ENCODE measurements at places on chromosomes 11 and 22.

DNA sequence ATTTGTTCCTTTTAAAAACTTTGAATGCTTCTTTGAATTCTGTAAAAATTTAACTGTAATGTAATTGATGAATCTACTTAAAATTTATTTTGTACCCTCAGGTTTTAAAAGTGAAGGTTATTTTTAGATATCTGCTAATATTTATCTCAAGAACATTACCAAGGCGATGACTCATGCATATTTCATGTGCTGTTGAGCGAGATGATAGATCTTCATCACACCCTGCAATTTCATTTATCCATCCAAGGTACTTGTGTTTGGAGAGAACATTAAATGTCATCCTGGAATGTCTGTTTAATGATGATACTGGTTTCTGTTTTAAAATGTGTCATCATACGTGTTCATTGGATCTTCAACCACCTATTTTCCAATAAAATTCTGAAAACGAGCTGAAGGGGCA lies 6.7 kb upstream of the OOSP4A start:
- no peak for DNase-seq

DNA sequence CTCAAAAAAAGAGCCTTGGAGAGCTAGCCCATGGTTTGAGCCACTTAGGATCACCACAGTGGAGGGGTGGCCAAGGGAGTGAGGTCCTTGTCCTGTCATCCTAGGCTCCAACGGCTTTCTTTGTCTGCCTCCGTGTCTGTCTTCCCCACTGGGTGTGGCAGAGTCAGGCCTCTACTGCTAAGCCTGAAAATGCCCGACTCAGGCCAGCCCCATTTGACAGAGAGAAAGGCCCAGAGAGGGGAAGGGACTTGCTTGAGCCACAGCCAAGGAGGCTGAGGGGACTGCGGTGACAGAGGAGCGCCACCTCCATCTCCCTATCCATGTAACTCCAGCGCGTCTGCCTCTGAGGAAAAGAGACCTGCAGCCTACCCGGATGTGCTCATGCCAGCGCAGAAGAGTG lies 27.8 kb upstream of the CD82 start:
- DNase-seq: no peak

DNA sequence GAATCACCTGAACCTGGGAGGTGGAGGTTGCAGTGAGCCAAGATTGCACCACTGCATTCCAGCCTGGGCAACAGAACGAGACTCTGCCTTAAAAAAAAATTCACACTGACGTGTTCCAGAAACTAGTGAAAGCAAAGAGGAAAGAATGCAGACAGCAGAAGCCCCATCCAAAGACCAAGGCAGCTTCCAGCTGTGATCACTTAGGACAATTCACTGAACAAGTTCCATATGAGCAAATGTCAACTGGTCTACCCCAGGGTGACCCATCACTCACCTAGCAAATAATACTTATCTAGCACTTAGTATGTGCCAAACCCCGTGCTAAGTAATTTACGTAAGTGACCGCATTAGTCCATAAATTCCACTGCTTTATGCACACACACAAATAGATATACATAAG lies 138.9 kb downstream of the LARGE1 start:
- DNase-seq: no peak

DNA sequence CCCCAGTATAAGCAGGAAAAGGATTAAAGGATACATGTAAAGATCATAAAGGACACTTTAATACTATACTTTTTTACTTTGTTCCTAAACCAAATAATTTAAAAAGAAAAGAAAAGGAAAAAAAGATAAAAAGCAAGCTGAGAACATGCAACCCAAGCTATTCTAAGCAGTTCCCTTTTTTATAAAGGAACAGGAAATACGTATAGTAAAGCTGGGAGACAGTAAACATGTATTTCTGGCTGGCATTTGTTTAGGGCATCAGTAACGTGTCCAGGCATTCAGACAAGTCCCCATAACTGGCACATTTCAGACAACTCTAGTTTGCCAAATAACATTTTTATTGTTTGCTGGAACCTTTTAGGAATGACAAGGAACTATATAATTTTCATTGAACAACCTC lies 24.9 kb downstream of the BCO2 start:
- DNase-seq: no peak

DNA sequence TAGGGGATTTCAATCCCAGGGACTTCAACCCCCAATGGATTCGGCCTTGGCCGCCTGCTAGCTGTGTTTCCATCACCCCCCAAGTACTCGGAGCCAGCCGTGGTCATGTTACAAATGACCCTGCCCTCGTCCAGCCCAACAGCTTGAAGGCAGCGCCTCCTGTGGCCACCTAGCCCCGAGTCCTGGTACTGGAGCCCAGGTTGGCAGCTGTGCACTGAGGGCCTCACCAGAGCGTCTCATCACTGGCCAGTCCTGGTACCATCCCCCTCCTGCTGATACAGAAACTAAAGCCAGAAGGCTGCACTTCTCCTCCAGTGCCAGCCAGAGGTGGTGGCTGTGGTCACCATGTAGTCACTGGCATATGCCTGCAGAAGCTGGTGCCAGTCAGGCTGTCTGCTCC lies 44.9 kb upstream of the FADD start:
- DNase-seq: no peak

DNA sequence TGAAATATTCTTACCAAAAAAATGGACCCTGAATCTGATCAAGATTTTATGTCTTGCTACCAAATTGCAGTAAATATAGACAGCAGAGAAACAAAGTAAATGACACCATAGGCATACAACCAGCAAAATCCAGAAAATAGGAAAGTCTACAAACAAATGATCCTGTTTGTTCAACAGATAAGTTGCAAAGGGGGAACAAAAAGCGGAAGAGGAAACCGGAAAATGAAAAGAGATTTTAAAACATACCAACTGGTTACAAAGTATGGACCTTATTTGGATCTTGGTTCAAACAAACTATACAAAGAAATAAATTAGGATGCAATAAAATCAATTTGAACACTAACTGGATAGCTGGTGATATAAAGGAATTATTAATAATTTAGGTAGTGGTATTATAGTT lies 92.0 kb downstream of the TMPRSS5 start:
- no peak for DNase-seq

GRCh38 chr11:12276356-12276755 lies 101.0 kb upstream of the PARVA start:
- DNase-seq: no peak

GRCh38 chr11:1625541-1625940 lies 3.6 kb upstream of the KRTAP5-4 start:
- no peak for DNase-seq

DNA sequence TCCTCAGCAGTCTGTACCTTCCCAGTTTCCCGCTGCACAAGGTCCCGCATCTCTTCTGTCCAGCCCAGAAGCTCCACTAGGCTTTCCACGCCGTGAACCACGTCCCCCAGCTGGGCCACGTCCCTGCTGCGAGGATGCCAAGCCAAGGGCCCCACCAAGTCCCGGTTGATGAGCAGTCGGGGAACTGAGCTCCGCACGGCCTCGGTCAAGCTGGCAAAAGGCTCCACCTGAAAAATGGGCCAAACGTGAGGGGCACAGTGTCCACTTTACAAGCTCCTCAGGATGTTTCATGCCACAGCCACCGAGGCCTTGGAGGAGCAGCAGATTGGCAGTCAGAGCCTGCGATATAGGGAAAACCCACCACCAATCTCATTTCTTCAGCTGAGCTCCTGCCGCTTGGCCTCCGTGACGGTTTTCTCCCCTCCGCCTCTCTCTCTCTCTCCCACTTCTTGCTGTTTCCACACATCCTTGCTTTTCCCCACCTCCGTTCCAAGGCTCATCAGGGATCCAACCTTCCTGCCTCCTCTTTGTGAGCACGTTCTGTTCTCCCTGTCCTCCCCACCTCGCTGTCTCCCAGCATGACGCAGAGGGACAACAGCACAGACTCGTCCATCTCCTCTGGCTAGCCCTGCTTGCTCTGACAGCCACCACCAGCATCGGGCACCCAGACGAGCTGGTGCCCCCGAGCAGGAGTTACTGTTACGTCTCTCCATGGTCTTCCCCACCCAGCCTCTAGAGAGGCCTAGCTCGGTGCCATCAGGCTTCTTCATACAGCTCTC lies 11.5 kb downstream of the RIC8A start:
- no peak for DNase-seq

- DNase-seq: no peak
Observed at GRCh38 chr22:35195821-35196220, 61.5 kb upstream of the HMGXB4 start.

DNA sequence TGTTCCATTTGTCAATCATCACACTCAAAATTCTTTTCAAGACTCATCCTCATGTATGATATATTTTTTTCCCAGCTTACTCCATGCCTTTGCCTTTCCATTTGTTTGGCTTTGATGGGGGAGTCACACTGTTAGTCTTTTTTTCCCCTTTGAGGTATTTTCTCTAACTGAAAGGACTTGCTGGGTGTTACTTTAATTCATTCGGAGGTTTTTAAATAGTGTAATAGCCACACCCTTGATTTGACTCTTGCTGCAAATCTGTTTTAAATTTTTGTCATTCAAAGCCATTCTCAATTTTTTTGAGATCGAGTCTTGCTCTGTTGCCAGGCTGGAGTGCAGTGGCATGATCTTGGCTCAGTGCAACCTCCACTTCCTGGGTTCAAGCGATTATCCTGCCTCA lies 84.1 kb downstream of the C11orf87 start:
- DNase-seq: no peak

- DNase-seq: no peak
Observed at GRCh38 chr22:48199667-48200066, 1437.2 kb downstream of the TBC1D22A start.

GRCh38 chr22:38347944-38348750 lies 30.9 kb upstream of the CSNK1E start:
- DNase-seq: no peak

- DNase-seq: no peak
Observed at GRCh38 chr11:79206951-79207350, 233.9 kb downstream of the TENM4 start.

DNA sequence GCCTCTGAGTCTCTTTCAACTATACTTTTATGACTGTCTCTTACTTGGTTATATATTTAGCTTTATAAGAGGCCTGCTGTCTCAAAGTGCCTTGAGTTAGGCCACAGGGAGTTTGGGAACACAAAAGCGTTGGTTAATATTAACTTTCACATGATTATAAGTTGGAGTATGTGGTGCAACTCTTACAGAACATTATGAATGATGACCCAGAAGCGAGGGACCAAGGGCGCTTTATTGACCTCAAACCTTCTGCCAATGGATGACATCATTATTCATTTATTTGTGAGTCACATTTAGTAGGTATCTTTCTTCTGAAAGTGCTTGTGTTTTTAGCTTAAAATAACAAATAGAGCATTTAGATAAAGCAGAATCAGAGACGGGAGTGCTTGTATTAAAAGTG lies 298.0 kb upstream of the ZC3H12C start:
- no peak for DNase-seq

GRCh38 chr22:47552541-47553205 lies 790.2 kb downstream of the TBC1D22A start:
- DNase-seq: no peak

DNA sequence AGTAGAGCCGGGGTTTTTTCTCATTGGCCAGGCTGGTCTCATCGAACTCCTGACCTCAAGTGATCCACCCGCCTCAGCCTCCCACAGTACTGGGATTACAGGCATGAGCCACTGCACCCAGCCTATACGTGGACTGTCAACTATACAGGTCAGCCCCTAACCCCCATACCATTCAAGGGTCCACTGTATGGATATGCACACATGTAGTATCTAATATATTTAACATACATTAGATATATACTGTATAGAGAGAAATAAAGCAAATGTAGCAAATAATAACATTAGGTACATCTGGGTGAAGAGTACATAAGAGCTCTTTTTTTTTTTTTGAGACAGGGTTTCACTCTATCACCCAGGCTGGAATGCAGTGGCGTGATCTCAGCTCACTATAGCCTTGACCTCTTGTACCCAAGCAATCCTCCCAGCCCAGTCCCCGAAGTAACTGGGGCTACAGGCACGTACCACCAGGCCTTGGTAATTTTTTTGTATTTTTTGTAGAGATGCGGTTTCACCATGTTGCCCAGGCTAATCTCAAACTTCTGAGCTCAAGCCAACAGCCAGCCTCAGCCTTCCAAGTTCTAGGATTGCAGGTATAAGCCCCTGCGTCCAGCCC lies 1.5 kb upstream of the ATP5MGL start:
- no peak for DNase-seq

GRCh38 chr22:41801147-41801819 lies 804 bp downstream of the CCDC134 start:
- no peak for DNase-seq

- no peak for DNase-seq
Observed at GRCh38 chr11:28296426-28296825, 188.2 kb downstream of the METTL15 start.

DNA sequence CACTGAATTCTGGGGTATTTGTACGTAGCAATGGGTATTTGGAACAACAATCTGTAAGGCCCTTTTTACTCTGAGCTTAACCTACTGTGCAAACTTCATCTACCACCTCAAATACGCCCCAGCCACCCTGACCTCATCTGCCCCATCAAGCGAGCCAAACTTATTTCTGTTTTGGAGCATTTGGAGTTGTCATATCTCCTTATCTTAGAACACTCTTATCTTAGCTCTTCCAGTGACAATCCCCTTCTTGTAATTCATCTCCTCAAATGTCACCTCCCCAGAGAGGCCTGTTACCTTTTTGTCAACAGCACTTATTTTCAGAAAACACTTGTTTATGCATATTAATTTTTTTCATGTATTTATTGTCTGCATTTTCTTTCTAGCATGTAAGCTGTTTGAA lies 4.7 kb upstream of the MSANTD2 start:
- no peak for DNase-seq

DNA sequence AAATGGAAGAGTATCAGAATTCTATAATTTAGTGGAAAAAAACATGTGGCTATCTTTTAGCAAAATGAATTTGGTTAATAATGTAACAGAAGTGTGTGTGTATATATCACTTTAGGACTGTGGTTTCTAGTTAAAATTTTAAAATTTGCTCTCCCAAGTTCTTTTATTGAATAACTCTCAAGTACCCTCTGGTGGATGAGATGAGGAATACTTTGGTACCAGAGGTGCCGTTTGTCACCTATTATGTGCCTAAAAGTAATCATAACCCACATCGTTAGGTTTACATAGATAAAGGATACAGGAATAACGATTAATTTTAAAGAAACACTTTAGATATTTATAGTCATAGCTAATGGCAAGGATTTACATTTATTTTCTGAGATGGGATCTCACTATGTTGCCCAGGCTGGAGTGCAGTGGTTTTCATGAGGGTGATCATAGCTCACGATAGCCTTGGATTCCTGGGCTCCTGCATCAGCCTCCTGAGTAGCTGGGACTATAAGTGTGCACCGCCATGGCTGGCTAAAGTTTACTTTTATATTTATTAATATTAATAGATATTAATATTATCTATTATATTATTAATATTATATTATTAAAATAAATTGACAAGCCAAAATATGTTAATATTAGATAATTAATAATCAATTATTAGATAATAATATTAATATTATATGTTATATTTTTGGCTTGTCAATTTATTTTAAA lies 66.7 kb upstream of the CAPRIN1 start:
- DNase-seq: no peak

DNA sequence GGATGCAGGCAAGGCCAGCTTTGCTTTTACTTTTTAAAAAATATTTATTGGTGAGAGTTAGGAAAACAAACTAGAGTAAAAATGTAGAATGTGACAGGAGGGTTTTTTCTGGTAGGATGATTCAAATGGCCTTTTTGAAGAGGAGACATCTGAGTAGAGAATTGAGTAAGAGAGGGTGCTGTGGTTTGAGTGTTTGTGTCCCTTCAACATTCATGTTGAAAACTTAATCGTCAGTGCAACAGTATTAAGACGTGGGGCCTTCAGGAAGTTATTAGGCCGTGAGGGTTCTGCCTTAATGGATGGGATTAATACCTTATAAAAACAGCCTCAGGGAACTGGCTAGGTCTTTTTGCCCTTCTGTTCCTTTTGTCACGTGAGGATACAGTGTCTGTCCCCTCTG lies 288.8 kb upstream of the C11orf87 start:
- no peak for DNase-seq

GRCh38 chr11:110773442-110773841 lies 61.2 kb upstream of the ARHGAP20 start:
- no peak for DNase-seq

Measured in CD4-positive, alpha-beta memory T cell (primary cell).